ENCODE measurements at places on chromosomes 5 and 9. TPM values are rescaled to one million over a fixed set of nuclear protein-coding genes. Genes with fewer than 3 reads are reported as not detected.

Gene PCDHGA10
- 24.8 TPM for total RNA-seq

- H3K36me3 ChIP-seq: no peaks in the 10 kb centered on the region
- no peak overlapping the region for H3K27ac ChIP-seq
- no peak overlapping the region for H3K4me3 ChIP-seq
- no peak for DNase-seq
- H3K4me1 ChIP-seq: no peaks in the 10 kb centered on the region
These were observed 160.7 kb upstream of the MEF2C start for GRCh38 chr5:89043676-89044075.

GRCh38 chr9:18384066-18384465 is 89.9 kb upstream of the ADAMTSL1 start:
- no peaks in the 10 kb centered on the region for H3K27me3 ChIP-seq
- H3K36me3 ChIP-seq: no peaks in the 10 kb centered on the region
- H3K4me1 ChIP-seq: peaks cover 34% of the 10 kb centered on the region
- no peak overlapping the region for H3K4me3 ChIP-seq
- H3K27ac ChIP-seq: no peak overlapping the region
- no peak for DNase-seq

GRCh38 chr5:43572357-43572756 is 15.5 kb upstream of the PAIP1 start:
- no peak for DNase-seq
- H3K4me1 ChIP-seq: peaks cover 19% of the 10 kb centered on the region
- H3K27ac ChIP-seq: no peak overlapping the region
- H3K27me3 ChIP-seq: no peaks in the 10 kb centered on the region
- H3K36me3 ChIP-seq: no peaks in the 10 kb centered on the region

DNA sequence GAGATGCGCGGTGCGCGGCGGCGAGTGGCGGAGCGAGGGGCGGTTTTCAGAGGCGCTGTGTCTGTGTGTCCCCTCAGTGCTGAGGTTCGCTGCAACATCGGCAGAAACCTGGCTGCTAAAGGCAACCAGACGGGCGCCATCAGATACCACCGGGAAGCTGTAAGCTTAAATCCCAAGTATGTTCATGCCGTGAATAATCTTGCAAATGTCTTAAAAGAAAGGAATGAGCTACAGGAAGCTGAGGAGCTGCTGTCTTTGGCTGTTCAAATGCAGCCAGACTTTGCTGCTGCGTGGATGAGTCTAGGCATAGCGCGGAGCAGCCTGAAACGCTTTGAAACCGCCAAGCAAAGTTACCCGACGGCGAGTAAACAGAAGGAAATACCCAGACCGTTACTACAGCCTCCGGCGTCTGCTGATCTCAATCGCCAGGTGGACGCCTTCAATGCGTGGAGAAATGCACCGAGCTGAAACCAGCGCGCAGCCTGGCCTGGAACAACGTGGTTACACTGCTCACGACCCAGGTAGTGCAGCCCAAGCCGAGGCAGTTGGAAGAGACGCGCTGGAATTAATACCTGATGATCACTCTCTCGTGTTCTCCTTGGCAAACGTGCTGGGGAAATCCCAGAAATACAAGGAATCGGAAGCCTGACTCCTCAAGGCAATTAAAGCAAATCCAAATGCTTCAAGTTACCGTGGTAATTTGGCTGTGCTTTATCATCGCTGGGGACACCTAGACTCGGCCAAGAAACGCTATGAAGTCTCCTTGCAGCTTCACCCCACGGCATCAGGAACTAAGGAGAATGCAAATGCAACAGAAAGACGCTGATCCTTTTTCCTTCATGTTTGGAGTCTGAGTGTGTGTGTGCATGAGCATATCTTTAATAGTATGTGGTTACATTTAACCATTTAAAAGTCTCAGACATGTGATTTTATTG is 15.9 kb downstream of the OR2V1 start:
- no peaks in the 10 kb centered on the region for H3K36me3 ChIP-seq
- peaks cover 2% of the 10 kb centered on the region for H3K4me1 ChIP-seq
- no peak for DNase-seq

Gene SLC1A3
- 76.9 TPM for total RNA-seq

Gene PTGDS
- 57.9 TPM for total RNA-seq

GRCh38 chr5:33800241-33800950 is 91.4 kb downstream of the ADAMTS12 start:
- H3K27ac ChIP-seq: no peak overlapping the region
- H3K36me3 ChIP-seq: no peaks in the 10 kb centered on the region
- H3K4me1 ChIP-seq: no peaks in the 10 kb centered on the region
- DNase-seq: no peak
- H3K4me3 ChIP-seq: no peak overlapping the region
- H3K27me3 ChIP-seq: no peaks in the 10 kb centered on the region

Gene PRELID2
- total RNA-seq: 19.5 TPM

DNA sequence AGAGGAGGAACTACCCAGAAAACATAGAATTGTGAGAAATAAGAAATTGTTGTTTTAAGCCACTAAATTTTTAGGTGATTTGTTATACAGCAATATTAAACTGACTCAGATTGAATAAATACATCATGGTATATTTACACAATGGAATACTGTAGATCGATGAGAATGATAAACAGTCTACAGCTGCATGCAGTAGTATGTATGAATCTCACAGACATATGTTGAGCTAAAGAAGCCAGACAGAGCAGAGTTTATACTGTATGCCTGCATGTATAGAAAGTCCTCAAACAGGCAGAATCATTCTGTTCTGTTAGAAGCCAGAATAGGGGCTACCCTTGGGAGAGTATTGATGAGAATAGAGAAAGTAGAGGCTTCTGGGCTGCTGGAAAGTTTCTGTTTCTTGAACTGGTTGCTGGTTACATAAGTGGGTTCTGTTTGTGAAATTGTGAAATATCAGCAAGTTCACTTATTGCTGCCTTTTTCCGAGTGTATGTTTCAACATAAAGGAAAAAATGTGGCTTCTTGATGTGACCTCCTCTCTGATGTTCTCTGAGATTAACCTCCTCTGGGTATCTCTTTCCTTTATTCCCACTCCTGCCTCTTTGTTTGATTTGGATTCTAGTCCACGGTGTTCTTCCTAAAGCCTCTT is 9.6 kb downstream of the KIAA1958 start:
- H3K36me3 ChIP-seq: no peaks in the 10 kb centered on the region
- DNase-seq: no peak
- H3K4me3 ChIP-seq: no peak overlapping the region
- H3K27me3 ChIP-seq: no peaks in the 10 kb centered on the region
- H3K4me1 ChIP-seq: peaks cover 5% of the 10 kb centered on the region
- H3K27ac ChIP-seq: no peak overlapping the region

Gene GDNF
- 6.2 TPM for total RNA-seq

DNA sequence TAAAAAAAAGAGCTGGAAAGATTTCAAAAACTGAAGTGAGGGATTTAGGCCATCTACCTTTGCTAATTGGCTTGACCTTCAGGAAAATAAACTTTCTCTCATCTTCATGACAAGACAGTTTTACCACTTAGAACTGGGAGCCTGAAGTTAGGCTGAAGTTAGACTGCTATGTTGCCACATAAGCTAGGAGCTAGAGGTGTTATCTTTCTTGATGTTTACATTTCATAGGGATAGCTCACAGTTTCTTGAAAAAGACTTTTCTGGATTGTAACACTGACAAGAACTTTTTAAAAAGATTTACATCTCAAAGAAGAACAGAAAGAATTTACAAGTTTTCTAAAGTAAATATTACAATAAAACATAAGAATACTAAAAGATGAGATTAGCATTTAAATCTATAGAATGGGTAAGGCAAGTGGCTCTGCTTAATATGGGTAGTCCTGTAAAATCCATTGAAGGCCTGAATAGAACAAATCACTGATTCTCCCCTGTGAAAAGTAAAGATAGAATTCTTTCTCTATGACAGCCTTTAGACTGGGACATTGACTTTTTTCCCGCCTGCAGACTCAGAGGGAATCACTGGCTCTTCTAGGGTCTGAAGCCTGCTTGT is 1665.4 kb upstream of the CDH9 start:
- no peak overlapping the region for H3K4me3 ChIP-seq
- H3K27ac ChIP-seq: no peak overlapping the region
- DNase-seq: no peak
- no peaks in the 10 kb centered on the region for H3K4me1 ChIP-seq

DNA sequence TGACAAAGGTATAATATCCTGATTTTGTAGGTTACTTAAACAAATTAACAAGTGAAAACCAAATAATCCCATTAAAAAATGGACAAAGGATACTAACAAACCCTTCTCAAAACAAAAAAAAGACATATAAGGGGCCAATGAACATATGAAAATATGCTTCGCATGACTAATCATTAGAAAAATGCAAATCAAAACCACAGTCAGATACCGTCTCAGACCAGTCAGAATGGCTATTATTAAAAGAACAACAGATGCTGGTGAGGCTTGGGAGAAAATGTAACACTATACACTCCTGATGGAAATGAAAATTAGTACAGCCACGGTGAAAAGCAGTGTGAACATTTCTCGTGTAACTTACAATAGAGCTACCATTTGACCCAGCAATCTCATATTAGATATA is 1542.2 kb upstream of the CDH9 start:
- DNase-seq: no peak
- H3K4me1 ChIP-seq: no peaks in the 10 kb centered on the region
- H3K27ac ChIP-seq: no peak overlapping the region
- H3K36me3 ChIP-seq: no peaks in the 10 kb centered on the region

Gene PCDHGA7
- 6.5 TPM for total RNA-seq

GRCh38 chr9:70382709-70383605 is 31.5 kb downstream of the KLF9 start:
- H3K36me3 ChIP-seq: peaks cover 14% of the 10 kb centered on the region
- H3K27ac ChIP-seq: no peak overlapping the region
- peak; percentile 50 for DNase-seq
- no peak overlapping the region for H3K4me3 ChIP-seq
- no peaks in the 10 kb centered on the region for H3K4me1 ChIP-seq
- H3K27me3 ChIP-seq: no peaks in the 10 kb centered on the region

DNA sequence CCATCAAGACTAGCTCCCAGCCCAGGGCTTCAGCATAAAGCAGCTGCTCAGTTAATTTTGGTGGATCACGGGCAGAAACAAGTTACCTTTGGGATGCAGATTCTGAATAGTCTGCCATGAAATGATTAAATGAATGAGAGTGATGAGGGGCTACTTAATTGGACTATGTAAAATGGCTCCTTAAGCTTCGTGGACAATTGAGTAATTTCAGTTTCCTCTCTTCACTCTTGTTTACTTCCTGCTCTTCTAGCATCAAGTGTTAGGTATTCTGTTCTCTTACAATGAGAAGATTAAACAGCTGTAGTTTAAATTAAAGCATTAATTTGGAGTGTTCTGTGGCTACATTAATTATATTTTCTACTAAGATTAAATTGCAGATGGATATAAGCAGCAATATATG is 28.1 kb downstream of the PIK3R1 start:
- no peak overlapping the region for H3K4me3 ChIP-seq
- no peak for DNase-seq
- H3K27me3 ChIP-seq: no peaks in the 10 kb centered on the region

- DNase-seq: no peak
- no peaks in the 10 kb centered on the region for H3K36me3 ChIP-seq
- H3K4me3 ChIP-seq: no peak overlapping the region
- peaks cover 53% of the 10 kb centered on the region for H3K4me1 ChIP-seq
- no peaks in the 10 kb centered on the region for H3K27me3 ChIP-seq
- H3K27ac ChIP-seq: no peak overlapping the region
These were observed 6.6 kb downstream of the ZNF618 start for GRCh38 chr9:113882636-113883164.

DNA sequence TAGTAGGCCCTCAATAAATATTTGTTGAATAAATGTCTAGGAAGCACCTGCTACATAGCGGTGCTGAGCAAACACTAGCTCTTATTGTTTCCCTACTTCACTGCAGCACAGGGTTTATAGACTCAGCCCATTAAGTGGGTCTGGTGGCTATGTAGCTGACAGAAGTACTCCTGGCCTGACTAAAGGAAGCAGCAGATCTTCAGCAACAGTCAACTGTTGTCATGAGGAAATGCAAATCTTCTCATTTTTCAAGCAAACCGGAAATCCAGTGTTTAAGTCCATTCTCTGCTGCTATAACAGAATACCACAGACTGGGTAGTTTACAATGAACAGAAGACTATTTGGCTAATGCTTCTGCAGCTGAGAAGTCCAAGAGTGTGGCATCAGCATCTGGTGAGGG is 2.8 kb upstream of the TEX10 start:
- no peak for DNase-seq
- H3K4me3 ChIP-seq: no peak overlapping the region
- H3K27ac ChIP-seq: no peak overlapping the region
- no peaks in the 10 kb centered on the region for H3K36me3 ChIP-seq
- no peaks in the 10 kb centered on the region for H3K27me3 ChIP-seq

DNA sequence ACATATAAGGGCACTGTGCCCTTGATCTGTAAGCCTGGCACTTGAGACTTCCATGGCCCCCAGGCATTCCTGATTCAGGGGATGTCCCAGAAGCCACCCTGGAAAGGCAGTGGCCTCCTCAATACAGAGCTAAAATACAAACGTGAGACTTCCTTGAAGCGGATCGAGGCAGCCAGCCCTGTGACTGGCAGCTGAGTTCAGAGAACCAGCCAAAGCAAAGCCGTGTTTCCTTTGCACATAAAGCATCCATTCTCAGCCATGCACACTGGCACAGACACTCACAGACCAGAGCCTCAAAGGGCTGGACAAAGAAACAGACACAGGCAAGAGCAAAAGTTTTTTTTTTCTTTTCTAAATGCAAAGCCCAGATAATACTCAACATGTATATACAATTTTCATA is 18.8 kb upstream of the CPEB4 start:
- no peaks in the 10 kb centered on the region for H3K4me1 ChIP-seq
- no peak overlapping the region for H3K27ac ChIP-seq
- no peaks in the 10 kb centered on the region for H3K27me3 ChIP-seq
- no peak for DNase-seq
- no peaks in the 10 kb centered on the region for H3K36me3 ChIP-seq

Gene TCF7
- 2.9 TPM for total RNA-seq

GRCh38 chr5:72501488-72501887 is 5.7 kb downstream of the ZNF366 start:
- peak; percentile 57 for DNase-seq
- H3K27ac ChIP-seq: no peak overlapping the region
- H3K4me3 ChIP-seq: no peak overlapping the region
- H3K27me3 ChIP-seq: no peaks in the 10 kb centered on the region
- peaks cover 16% of the 10 kb centered on the region for H3K4me1 ChIP-seq

GRCh38 chr9:6681957-6682501 is 36.5 kb upstream of the GLDC start:
- peak overlapping the region; percentile 84 for H3K27ac ChIP-seq
- peaks cover 18% of the 10 kb centered on the region for H3K4me1 ChIP-seq
- no peak for DNase-seq
- H3K4me3 ChIP-seq: peak overlapping the region; percentile 81
- H3K36me3 ChIP-seq: no peaks in the 10 kb centered on the region

GRCh38 chr5:68261169-68261568 is 45.6 kb downstream of the PIK3R1 start:
- H3K36me3 ChIP-seq: no peaks in the 10 kb centered on the region
- DNase-seq: no peak
- no peaks in the 10 kb centered on the region for H3K27me3 ChIP-seq
- H3K27ac ChIP-seq: no peak overlapping the region
- peaks cover 26% of the 10 kb centered on the region for H3K4me1 ChIP-seq

GRCh38 chr5:36875051-36875789 is 1.3 kb upstream of the NIPBL start:
- H3K4me3 ChIP-seq: peak overlapping the region; percentile 92
- DNase-seq: peak; percentile 48
- H3K27me3 ChIP-seq: no peaks in the 10 kb centered on the region
- peak overlapping the region; percentile 65 for H3K27ac ChIP-seq
- H3K36me3 ChIP-seq: no peaks in the 10 kb centered on the region

- no peak overlapping the region for H3K27ac ChIP-seq
- H3K4me3 ChIP-seq: no peak overlapping the region
- DNase-seq: no peak
- H3K36me3 ChIP-seq: no peaks in the 10 kb centered on the region
- no peaks in the 10 kb centered on the region for H3K4me1 ChIP-seq
These were observed 19.1 kb downstream of the ERMP1 start for GRCh38 chr9:5813824-5814223.

Gene LCN1
- not detected for total RNA-seq

Measured in osteoblast (primary cell).